Lower leg skin (tissue), 4 donors: ENCODE measurements at places on chromosomes 3 and 15. TPM values are rescaled to one million over a fixed set of nuclear protein-coding genes. Genes with fewer than 3 reads are reported as not detected.

GOLGA8A gene
- total RNA-seq: 23.2 TPM

- no peak for DNase-seq
Measured at GRCh38 chr3:106850437-106850836, 526.8 kb upstream of the CCDC54 start.

IL5RA gene
- total RNA-seq: not detected

DNA sequence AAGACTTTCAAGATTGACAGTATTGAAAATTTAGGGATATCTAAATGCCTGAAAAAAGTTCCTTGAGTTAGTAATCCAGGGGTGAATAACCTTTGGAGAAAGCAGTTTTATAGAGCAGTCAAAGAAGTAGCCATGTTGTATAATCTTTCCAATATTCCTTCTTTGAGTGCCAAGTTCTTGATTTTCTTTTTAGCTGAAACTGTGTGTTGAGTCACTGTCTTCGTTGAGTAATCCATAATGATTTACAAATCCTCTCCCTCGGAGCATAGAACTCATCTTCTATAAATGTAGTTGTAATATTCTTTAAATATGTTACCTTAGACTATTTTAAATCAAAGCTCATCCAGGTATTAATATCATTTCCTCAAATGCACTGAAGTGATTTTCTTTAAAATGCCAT is 135.2 kb downstream of the BBX start:
- no peak for DNase-seq

DNA sequence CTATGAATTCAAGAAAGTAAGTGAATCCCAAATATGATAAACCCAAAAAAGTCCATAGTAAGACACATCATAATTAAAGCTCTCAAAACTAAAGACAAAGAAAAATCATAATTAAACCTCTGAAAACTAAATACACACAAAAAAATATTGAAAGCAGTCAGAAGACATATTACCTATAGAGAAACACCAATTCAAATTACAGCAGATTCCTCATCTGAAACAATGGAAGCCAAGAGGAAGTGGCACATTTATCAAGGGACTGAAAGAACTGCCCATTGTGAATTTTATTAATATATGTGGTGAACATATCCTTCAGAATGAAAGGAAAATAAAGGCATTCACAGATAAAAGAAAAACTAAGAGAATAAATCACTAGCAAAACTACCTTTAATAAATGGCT is 128.2 kb downstream of the SCAPER start:
- DNase-seq: no peak

ITPKA gene
- total RNA-seq: not detected

DNA sequence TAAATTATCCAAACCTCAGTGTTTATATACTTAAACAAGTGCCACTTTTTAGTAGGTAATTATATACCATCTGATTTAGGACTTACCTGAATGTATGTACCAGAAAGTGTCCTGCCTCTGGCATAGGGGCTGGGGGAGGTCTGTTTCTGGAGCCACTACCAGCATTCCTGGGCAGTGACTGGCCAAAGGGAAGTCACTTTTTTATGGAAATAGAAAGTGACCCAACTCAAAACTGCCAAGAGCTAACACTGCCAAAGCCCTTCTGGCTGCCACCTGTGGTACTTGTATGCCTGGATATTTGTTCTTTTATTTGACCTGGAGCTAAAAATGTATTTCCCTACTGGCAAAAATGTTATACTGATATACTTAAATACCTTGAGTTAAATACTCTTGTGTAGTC is 42.7 kb downstream of the ESYT3 start:
- no peak for DNase-seq

- DNase-seq: peak; percentile 23
Measured at GRCh38 chr15:62209322-62209721, 44.2 kb upstream of the C2CD4B start.

PLSCR5 gene
- not detected for total RNA-seq

CORO2B gene
- total RNA-seq: 0.80 TPM
